ENCODE measurements at places on chromosomes 1 and 21. TPM values are rescaled to one million over a fixed set of nuclear protein-coding genes. Genes with fewer than 3 reads are reported as not detected.

The PTGFRN gene
- 52.7 TPM for total RNA-seq

DNA sequence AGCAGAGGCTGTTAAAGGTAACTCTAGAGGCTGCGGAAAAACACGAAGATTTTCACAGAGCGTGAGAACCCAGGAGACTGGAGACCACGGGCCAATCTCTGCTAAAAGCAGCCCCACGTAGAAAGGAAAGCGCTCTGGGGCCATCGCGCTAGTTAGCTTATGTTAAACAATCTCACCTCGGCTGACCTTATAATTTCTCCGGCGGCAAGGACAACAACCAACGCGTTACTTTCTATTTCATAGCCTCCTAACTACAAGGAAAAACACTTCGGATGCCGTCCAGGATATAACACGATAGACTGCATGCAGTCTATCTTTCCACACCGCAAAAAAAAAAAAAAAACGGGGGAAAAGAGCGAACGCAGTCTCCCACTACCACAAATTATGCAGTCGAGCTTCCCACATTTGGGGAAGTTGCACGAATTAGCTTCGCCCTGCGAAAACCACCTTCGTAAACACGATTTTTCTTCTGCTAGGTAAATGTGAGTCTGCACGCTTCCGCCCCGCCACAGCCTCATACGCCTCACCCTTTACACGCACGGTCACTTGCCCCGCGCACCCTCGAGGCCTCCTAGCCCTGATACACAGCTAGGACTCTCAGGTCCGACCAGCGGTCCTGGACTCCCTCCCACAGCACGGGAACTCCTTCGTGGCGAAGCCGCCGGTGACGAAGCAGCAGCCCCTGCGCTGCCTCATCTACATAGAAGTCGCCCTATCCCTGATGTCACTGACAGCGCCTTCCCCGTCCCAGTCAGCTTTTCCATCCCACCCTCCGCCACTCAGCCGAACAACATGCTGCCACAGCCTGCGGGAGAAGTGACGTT lies 87.8 kb downstream of the PRKAB2 start:
- peaks cover 44% of the 10 kb centered on the region for H3K27me3 ChIP-seq
- peak overlapping the region; percentile 93 for H3K27ac ChIP-seq
- DNase-seq, result peak; percentile 94
- H3K36me3 ChIP-seq, result no peaks in the 10 kb centered on the region
- H3K4me1 ChIP-seq, result peaks cover 12% of the 10 kb centered on the region

GRCh38 chr1:18970762-18971161 lies 14.3 kb upstream of the IFFO2 start:
- no peak overlapping the region for H3K27ac ChIP-seq
- no peak overlapping the region for H3K4me3 ChIP-seq
- H3K27me3 ChIP-seq, result no peaks in the 10 kb centered on the region
- peaks cover 7% of the 10 kb centered on the region for H3K4me1 ChIP-seq
- DNase-seq, result no peak

The ANGPTL3 gene
- under 0.01 TPM for total RNA-seq

GRCh38 chr1:171256940-171257606 lies 8.8 kb downstream of the FMO1 start:
- no peak overlapping the region for H3K27ac ChIP-seq
- H3K4me3 ChIP-seq, result no peak overlapping the region
- H3K27me3 ChIP-seq, result no peaks in the 10 kb centered on the region
- no peak for DNase-seq

The TNN gene
- total RNA-seq, result not detected

DNA sequence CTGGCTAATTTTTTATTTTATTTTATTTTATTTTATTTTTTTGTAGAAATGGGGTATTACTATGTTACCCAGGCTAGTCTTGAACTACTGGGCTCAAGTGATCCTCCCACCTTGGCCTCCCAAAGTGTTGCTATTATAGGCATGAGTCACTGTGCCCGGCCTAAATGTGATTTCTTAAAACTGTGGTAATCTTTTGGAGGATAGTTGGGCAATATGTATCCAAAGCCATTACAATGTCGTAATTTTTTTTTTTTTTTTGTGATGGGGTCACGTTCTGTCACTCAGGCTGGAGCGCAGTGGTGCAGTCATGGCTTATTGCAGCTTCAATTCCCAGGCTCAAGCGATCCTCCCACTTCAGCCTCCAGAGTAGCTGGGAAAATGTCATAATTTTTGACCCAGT lies 14.2 kb downstream of the ETV3L start:
- no peak overlapping the region for H3K27ac ChIP-seq
- no peak overlapping the region for H3K4me3 ChIP-seq
- H3K4me1 ChIP-seq, result peaks cover 2% of the 10 kb centered on the region
- H3K27me3 ChIP-seq, result peaks cover 4% of the 10 kb centered on the region
- no peak for DNase-seq

The IFI44L gene
- 28.3 TPM for total RNA-seq

The FAM72A gene
- 2.2 TPM for total RNA-seq

DNA sequence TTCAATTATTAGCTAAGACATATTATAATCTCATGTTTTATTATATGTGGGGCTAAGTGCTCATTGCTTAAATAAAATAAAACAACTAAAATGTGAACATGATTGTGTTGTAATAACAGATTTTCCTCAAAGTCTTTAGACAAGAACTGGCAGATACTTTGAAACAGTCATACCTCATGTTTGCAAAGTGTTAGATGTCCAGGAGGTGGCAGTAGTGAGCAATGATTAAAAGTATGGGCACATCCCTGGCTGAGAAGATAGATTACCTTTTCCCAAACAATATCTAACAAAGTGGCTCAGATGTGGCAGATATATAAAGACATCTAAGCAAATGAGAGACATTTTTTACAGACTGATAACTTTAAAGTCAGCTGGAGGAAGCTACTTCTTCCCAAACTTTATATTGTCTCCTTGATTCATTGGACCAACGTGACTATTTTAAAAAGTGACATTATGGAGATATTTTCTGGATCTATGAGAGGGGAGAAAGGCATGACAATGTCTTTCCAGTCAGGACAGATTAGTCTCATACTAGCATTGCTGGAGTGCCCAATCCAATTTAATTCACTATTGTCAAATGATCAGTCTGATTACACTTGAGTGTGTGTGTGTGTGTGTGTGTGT lies 269.8 kb downstream of the S1PR1 start:
- no peak overlapping the region for H3K27ac ChIP-seq
- H3K4me3 ChIP-seq, result no peak overlapping the region
- no peak for DNase-seq
- H3K36me3 ChIP-seq, result no peaks in the 10 kb centered on the region

The HSPB7 gene
- total RNA-seq, result 4.1 TPM

DNA sequence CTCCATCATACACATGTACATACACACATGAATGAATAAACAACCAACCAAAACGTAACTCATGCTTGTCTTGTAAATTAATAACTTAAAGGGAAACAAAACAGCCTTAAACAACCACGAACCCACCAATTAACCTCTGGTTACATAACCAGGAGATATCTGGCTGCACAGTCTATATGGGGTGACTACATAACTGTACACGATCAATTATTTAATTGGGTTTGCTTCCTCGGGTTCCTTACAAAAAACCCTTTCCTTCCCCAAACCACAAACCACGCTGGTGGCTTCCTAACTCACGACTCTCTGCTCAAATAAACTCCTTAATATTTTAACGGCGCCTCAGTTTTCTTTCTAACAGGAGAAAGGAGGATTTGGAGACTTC lies 744 bp downstream of the ZNF670 start:
- no peak for DNase-seq
- no peaks in the 10 kb centered on the region for H3K36me3 ChIP-seq
- H3K4me3 ChIP-seq, result peak overlapping the region; percentile 89
- H3K27ac ChIP-seq, result peak overlapping the region; percentile 44

The KRTAP20-2 gene
- total RNA-seq, result not detected

The SGIP1 gene
- total RNA-seq, result 17.4 TPM

GRCh38 chr21:33013626-33014025 lies 12.1 kb upstream of the OLIG2 start:
- no peak overlapping the region for H3K27ac ChIP-seq
- no peaks in the 10 kb centered on the region for H3K4me1 ChIP-seq
- DNase-seq, result no peak
- peaks cover 25% of the 10 kb centered on the region for H3K27me3 ChIP-seq

The GABRD gene
- total RNA-seq, result not detected

GRCh38 chr21:40243685-40244084 lies 376.4 kb downstream of the PCP4 start:
- H3K4me1 ChIP-seq, result no peaks in the 10 kb centered on the region
- no peak overlapping the region for H3K27ac ChIP-seq
- H3K36me3 ChIP-seq, result no peaks in the 10 kb centered on the region
- no peak for DNase-seq
- H3K4me3 ChIP-seq, result no peak overlapping the region
- no peaks in the 10 kb centered on the region for H3K27me3 ChIP-seq

GRCh38 chr1:56934430-56935060 lies 31.3 kb downstream of the C8B start:
- peak overlapping the region; percentile 16 for H3K4me3 ChIP-seq
- DNase-seq, result no peak
- no peak overlapping the region for H3K27ac ChIP-seq
- H3K4me1 ChIP-seq, result peaks cover 12% of the 10 kb centered on the region
- H3K27me3 ChIP-seq, result no peaks in the 10 kb centered on the region

The C1orf116 gene
- not detected for total RNA-seq

DNA sequence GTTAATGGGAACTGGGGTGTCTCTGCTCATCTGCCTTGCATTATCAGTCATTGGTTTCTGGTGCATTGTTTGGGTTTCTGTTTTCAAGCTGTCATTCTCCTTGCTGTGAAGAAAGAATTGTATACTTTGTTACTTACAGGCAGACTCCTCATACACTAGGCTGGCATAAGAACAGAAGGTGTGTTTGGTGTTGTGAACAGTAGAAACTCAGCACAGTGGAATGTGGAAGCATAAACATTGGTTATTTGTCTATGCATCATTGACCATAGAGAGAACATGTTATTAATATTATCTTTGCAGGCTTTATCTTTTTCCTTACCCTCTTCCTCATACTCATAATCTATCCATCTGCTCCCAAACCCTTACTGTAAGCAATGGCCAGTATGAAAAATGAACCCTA lies 18.2 kb downstream of the C1orf87 start:
- no peak overlapping the region for H3K27ac ChIP-seq
- H3K27me3 ChIP-seq, result no peaks in the 10 kb centered on the region
- DNase-seq, result no peak
- H3K36me3 ChIP-seq, result no peaks in the 10 kb centered on the region

- no peak for DNase-seq
- H3K4me3 ChIP-seq, result no peak overlapping the region
- no peak overlapping the region for H3K27ac ChIP-seq
- H3K4me1 ChIP-seq, result no peaks in the 10 kb centered on the region
- H3K27me3 ChIP-seq, result peaks cover 6% of the 10 kb centered on the region
These were observed 191.1 kb upstream of the NFIA start for GRCh38 chr1:60891281-60891680.

DNA sequence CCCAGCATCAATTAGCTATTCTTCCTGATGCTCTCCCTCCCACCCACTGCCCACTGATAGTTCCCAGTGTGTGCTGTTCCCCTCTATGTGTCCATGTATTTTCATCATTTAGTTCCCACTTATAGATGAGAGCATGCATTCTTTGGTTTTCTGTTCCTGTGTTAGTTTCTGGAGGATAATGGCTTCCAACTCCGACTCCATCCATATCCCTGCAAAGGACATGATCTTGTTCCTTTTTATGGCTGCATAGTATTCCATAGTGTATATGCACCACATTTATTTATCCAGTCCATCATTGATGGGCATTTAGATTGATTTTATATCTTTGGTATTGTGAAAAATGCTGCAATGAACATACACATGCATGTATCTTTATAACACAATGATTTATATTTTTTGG lies 30.2 kb downstream of the DISC1 start:
- no peaks in the 10 kb centered on the region for H3K4me1 ChIP-seq
- H3K27me3 ChIP-seq, result no peaks in the 10 kb centered on the region
- no peaks in the 10 kb centered on the region for H3K36me3 ChIP-seq
- no peak for DNase-seq
- no peak overlapping the region for H3K27ac ChIP-seq
- no peak overlapping the region for H3K4me3 ChIP-seq

The CELA3B gene
- not detected for total RNA-seq

DNA sequence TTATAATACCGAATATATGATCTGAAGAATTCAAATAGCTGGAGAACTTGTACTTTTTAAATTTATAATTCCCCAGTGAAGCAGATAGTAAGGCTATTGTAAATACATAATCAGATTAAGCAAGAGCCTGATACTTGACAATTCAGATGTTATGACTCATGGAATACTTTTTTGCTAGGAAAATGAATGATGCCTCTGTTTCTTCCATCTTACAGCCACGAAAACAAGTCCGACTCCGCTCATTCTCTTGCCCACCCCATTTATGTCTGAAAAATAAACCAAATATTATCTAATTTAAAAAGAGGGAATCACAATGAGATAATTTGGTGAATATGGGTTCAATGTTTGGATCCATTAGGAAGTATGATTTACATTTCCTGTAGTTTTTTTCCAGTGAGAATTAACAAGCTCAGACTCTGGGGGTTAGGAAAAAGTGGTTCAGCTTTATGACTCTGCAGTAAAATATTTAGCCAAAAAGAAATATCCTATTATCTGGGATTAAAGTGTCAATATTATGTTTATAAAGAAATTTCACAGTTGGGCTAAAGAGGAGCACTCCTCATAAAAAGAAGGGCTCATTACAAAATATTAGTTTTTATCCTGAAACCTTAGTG lies 50.4 kb upstream of the DAB1 start:
- no peak overlapping the region for H3K27ac ChIP-seq
- H3K4me3 ChIP-seq, result no peak overlapping the region
- no peaks in the 10 kb centered on the region for H3K36me3 ChIP-seq
- H3K4me1 ChIP-seq, result no peaks in the 10 kb centered on the region
- no peaks in the 10 kb centered on the region for H3K27me3 ChIP-seq
- DNase-seq, result no peak

Data from osteoblast (primary cell).